ENCODE measurements at places on chromosomes 12 and 14.

DNA sequence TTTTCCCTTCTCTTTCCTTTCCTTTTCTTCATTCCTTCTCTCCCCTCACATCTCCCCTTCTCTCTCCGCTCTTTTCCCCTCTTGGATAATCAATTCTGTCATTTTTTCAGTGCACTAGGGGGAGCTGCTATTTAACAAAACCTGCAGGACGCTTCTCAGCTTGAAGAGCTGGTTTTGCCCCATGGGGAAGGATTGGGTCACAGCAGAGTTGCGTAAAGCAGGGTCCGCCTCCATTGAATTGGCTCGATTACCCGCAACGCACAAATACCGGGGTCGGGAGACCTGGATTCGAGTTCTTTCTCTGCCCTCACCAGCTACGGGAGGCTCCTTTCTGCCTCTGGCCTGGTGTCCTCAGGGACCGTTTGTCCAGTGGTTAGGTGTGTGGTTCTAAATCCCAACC, 42.1 kb upstream of the CHGA start:
- DNase-seq = peak; percentile 90

DNA sequence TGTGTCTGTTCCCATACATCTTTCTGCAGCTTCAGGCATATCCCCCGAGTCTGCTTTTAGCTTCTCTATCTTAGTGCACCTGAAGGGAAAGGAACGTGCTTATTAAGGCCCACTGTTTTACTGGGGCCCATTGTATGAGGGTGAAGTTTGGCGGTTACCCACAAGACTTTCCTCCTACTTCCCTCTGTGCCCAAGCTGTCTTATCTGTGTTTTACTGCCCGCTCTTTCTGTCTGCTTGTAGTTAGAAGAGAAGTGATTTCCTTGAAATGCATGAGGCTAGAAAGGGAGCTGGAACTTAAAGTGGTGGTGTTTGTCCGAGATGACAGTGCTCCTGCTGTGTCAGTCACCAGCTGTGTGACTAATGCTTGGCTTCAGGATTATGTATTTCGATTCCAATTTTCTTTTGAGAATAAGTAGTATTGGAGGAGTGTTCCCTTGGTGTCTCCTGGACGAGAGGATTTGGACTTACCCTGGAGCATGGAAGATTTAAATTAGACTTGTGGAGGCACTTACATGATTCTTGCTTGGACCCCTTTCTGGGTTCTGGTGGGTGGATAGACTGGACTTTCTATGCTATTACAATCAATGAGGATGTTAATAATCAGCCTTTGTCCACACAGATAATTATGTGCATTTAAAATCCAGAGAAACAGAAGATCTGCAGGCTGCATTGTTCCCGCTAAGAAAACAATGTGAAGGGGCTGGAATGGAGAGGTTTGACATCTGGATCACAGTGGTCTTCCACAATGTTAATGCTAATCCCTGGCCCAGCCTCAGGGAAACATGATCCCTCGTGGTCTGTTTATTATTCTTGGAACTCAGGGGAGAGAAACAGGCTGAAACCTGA, 13.9 kb upstream of the KRT86 start:
- no peak for DNase-seq

DNA sequence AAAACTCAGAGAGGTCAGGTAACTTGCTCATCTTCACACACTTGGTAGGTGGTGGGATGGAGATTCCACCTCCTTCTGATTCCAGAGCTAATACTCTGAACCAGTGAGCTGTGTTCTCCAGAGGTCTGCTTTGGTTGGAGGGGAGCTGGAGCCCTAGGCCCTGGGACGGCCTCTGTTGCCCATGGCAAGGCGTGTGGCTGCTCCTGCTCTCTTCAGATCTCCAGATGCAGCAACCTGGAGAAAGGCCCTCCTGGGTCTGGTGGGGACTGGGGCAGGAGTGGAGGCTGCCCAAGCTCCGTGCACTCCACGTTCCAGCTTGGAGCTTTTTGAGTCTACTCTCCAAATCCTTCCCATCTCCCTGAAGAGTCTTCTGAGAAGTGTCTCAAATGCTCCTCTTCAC, 10.7 kb downstream of the CCND2 start:
- no peak for DNase-seq

- DNase-seq = no peak
These were observed 214.3 kb upstream of the PDE3A start for GRCh38 chr12:20154052-20154451.

- no peak for DNase-seq
These were observed 276.2 kb downstream of the EMP1 start for GRCh38 chr12:13472690-13473089.

- no peak for DNase-seq
These were observed 27.7 kb upstream of the RNU6-8 start for GRCh38 chr14:32230695-32231280.

- peak; percentile 86 for DNase-seq
These were observed 116.7 kb downstream of the LMNTD1 start for GRCh38 chr12:25436206-25437030.

GRCh38 chr14:55546212-55546874, 33.7 kb upstream of the KTN1 start:
- DNase-seq = no peak

GRCh38 chr12:50070314-50071060, 13.1 kb downstream of the ASIC1 start:
- peak; percentile 89 for DNase-seq

- DNase-seq = no peak
These were observed 35.7 kb downstream of the SSH1 start for GRCh38 chr12:108821407-108822397.

DNA sequence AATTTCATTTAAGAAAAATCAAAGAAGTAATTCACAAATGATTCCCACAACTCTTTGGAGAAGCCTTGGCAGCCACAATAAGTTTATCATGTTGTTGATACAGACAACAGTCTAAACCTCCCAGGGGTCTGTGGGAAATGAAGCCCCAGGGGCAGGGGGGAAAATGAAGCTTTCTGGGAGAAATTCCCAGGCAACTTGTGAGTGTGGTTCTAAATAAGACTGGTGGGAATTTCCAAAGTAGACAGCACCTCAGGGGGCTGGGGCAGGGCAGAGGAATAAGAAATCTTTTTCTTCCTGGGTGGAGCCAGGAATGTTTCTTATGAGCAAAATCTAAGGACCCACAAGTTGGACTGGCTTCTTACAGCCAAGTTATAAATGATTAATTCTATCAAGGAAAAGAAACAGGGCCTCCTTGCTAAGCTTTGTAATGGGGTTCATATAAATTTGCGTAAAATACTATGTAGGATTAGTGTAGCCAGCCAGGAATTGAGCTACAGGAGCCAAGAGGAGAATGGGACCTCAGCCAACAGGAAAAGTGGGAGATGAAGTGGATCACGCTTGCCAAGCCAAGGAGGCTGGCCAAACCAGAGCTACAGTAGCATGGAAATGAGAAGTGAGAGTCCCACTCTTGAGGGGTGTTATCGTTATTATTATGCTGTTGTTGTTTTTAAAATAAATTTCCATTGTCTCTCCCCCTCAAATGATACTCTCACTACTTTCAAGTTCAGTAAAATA, 182.9 kb upstream of the FAR2 start:
- DNase-seq = no peak

GRCh38 chr12:94550964-94551363, 91.3 kb upstream of the CEP83 start:
- no peak for DNase-seq

DNA sequence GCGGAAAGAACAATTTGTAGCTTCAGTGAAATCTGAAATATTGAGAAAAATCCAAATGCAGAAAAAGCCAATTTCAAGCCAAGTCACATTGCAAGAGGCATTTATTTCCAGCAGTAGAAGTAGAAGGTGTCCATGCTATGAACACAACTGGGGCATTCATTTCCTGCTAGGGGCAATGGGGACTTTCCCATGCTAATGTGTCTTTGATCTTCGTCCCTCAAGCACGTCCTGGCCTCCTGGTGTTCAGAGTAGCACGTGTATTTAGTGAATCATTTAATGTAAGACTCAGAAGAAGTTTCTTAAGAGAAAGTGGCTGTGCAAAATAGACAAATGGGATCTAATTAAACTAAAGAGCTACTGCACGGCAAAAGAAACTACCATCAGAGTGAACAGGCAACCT, 267.9 kb downstream of the TMEM132C start:
- DNase-seq = no peak

DNA sequence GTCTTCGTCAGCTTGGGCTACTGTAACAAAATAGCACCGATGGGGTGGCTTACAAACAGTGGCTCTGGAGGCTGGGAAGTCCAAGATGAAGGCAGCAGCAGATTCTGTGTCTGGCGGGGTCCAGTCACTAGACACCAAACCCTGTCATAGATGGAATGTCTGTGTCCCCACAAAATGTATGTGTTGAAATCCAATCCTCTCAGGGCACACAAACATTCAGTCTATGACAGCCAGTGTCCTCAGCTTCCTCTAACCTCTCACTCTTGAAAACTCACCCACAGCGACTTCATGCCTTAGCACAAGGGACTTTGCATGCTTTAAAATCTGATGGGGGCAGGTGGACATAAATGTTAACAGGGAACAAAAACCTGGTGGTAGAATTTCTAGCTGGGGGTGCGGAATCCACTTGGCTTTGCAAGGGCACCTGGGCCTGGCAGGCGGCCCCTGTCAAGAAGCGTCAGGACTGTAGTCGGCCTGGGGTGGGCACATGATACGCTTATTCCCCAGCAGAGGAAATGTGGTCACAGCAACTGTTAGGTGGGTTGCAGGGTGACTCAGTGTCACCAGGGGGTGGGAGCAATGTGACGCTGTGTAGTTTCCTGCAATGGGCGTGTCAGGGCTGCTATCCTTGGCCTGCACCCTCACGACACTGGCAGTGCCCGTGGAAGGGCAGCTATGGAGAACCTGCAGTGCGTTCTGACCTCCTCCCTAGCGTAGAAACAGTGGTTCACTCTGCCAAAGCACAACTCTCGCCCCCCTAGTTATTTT, 17.7 kb downstream of the RIN3 start:
- DNase-seq = no peak

GRCh38 chr12:51415931-51416330, 8.7 kb upstream of the SLC4A8 start:
- DNase-seq = no peak

- peak; percentile 72 for DNase-seq
These were observed 3.3 kb upstream of the CRIP2 start for GRCh38 chr14:105471297-105471821.

- DNase-seq = no peak
These were observed 772.9 kb upstream of the NOVA1 start for GRCh38 chr14:27370775-27371174.

GRCh38 chr12:107368586-107368985, 275.2 kb upstream of the CRY1 start:
- no peak for DNase-seq

DNA sequence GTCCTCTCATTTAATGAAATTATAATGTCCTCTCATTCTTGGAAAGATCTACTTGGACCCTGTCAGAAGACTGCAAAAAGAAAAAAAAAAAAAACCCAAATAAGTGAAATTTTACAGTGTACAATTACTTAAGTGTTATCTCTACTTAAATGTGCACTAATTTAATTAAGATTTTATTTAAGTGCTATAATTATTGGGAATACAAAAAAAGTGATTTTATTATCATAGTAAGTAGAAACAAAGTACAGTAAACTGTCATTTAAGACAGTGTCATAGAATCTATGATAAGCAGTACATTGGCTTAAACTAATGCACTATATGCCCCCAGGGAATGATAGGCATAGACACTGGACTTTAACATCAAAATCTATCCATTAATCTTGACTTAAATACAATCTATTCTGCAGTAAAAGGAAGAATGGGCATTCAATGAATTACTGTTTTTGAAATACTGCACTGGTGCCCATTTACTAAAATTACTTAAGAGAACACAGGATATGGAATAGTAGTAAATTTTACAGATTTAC, 23.3 kb downstream of the INSM2 start:
- DNase-seq = no peak

DNA sequence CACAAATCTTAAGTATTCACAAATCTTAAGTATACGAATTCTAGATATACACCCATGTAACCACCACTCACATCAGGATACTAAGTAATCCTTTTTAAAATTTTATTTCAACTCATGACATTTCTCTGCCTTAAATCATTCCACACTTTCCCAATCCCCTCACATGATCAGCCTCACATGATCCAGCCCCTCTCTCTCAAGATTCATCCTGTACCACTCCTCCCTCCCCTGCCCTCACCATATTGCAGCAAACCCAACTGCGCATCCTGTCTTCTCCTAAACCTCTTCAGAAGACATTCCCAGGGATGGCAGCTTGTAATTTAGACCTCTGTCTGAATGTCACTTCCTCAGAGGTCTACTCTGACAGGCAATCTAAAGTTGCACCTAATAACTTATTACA, 1.7 kb upstream of the EIF4B start:
- peak; percentile 49 for DNase-seq

GRCh38 chr12:25101092-25101445, 93.9 kb downstream of the DNAI7 start:
- DNase-seq = no peak

DNA sequence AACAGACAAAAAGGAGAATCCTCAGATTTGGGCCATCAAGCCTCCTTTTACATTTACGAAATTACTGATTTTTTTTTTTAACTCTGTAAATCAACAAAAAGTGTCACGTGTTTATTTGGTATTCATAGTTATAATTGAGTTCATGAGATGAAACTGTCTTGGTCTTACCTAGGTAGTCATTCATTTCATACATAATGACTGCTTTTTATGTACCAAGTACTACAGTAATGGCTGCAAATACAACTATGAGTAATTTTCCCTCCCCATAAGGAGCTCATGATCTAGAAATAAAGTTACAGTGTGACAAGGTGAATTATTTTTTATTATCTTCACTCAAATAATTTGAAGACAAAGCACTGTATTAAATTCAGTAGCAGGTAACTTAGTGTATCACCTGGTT, 6.4 kb upstream of the TBK1 start:
- no peak for DNase-seq

GRCh38 chr12:94621662-94622359, 28.5 kb downstream of the TMCC3 start:
- no peak for DNase-seq

- DNase-seq = no peak
These were observed 36.7 kb downstream of the FLRT2 start for GRCh38 chr14:85566603-85567002.

DNA sequence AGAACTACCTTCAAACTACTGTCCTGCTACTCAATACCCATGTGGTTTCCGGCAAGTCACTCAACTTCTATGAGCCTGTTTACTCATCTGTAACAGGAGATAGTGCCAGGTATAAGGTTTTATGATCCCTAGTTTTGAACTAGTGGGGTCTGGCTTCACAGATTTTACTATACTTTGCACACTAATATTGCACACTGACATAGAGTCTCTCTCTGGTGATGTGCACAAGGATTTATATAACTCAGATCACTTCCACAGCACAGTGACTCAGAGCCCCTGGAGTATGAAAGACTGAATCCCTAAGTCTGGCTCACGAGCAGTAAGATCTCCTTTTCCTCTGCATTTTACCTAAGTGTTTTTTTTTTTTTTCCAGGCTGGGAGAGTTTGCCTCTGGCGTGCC, 69.7 kb upstream of the SLC38A2 start:
- no peak for DNase-seq

Data from GM23338 (cell line).